ENCODE measurements at places on chromosomes 5 and 9.
A peak's percentile ranks its signal among the peaks of the same experiment; 100 is the strongest.

DNA sequence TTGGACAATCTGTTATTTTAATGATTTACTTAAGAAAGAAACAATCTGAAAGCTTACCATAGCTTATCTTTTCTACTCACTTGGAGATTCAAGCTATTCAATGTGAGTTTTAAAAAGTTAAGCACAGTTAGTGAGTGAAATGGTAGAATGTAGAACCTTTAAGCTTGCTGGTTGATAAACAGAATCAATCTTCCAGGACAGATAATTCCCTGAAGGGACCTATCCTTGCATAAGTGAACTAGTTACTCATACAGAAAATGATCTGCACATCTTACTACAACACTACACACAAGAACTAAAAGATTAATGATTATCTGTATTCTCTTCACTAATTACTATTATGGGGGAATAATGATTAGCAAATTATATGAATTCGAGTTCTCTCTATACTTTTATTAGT, 165.6 kb downstream of the PALM2AKAP2 start:
- DNase-seq = no peak

GRCh38 chr5:2607598-2607997, 143.9 kb downstream of the IRX2 start:
- no peak for DNase-seq

- DNase-seq = no peak
These were observed 113.7 kb upstream of the ADAMTS16 start for GRCh38 chr5:5026409-5026785.

DNA sequence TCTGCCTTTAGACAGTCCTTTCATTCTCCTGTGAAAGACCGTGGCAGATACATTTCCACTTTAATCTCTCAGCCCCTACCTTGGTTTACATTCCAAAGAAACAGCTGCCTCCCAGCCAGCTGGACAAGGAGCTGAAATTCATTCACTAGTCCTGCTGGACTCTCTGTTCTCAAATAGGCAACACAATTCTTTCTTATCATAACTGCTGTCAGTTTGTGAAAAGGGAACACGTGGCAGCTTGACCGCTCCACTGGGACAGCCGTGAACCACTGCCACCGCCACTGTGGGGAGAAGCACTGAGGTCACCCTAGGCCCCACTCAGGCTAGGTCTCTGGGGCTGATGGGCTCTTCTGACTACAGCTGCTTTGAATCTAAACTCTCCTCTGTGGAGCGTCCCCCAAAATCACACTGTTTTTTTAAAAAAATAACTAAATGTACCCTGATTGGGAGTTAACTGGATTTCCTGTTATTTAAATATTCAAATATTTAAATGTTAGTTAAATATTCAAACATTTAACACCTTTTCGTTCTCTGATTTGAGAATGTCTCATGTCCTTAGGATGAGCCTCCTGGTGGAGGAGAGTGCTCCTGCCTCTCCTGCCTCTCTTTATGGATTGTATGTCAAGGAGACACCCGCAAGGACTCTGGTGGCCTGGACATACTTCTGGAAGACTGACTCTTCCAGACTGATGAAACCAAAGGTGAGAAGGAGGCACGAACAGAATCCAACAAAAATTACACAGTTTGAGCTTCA, 120.1 kb downstream of the BOD1 start:
- no peak for DNase-seq

GRCh38 chr9:98031935-98032334, 24.6 kb upstream of the NANS start:
- DNase-seq = no peak

DNA sequence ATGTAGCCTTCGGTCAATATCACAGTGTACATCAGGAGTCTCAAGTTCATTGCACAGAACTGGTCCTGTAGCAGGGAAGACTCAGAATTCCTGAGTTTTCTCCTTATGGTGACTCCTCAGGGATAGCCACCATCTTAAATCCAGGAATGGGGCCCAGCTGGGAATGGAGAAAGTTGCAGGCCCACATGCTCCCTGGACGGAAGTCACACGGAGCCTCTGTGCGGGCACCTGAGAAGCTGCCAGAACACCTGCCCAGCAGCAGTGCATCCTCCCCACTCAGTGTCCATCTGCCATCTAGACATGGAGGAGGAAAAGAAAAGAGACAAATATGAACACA, 133.9 kb downstream of the SUSD1 start:
- no peak for DNase-seq

DNA sequence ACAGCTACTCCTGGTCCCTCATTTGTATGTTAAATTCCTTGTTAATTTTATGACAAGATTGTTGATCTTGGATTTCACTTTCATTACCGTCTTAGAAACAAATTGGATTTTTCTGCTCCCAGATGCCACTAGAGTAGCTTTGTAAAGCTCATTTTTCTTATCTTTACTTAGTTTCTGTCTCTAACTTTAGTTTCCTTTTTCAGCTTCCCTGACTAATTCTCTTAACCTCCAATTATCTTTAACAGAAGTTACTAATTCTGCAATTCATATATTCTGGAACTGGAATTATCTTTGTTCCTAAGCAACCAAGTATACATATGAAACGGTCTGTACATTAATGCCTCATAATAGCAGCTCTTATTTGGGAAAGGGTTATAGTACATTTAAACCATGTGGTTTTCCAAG, 16.7 kb downstream of the ITGA1 start:
- peak; percentile 16 for DNase-seq

DNA sequence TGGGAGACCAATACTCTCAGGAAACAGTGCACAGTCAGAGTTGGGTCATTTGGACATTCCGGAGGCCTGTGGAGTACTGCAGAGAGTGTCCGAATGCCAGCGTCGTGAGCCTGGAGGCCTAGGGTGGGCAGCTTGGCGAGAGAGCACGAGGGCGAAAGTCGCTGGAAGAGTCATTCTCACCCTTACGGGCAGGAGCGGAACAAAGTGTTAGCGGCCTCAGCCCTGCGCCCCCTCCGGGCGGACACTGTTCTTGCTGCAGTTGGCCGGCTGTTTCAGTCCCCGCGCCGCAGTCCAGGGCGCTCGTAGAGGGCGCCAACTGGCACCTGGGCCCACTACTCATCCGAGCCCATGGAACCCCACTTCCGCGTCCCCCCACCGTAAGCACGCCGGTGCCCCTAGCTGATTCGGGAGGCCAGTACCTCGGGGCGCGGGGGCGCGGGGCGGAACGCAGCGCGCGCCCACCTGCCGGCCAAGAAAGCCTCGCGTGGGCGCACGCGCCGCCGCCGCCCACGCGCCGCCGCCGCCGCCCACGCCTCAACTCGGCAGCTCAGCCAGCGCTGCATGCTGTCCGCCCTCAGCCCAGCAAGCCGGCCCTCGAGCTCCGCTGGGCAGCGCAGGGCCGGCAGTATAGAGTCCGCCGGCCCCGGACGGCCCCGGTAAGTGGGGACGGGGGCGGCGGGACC, 99.7 kb upstream of the CCL21 start:
- no peak for DNase-seq

GRCh38 chr9:8859416-8859815, 1059.8 kb upstream of the DMAC1 start:
- no peak for DNase-seq

GRCh38 chr5:83107692-83108420, 30.5 kb downstream of the XRCC4 start:
- DNase-seq = no peak

- DNase-seq = no peak
These were observed 9.5 kb upstream of the QSOX2 start for GRCh38 chr9:136255166-136255538.

GRCh38 chr5:74072646-74073045, 446.6 kb downstream of the ARHGEF28 start:
- no peak for DNase-seq

GRCh38 chr9:1085086-1085485, 34.9 kb downstream of the DMRT2 start:
- no peak for DNase-seq

- DNase-seq = no peak
These were observed 99.5 kb upstream of the LMX1B start for GRCh38 chr9:126514037-126514821.

- DNase-seq = no peak
These were observed 29.5 kb upstream of the RAPGEF1 start for GRCh38 chr9:131769361-131769760.

- DNase-seq = no peak
These were observed 2.7 kb downstream of the CDO1 start for GRCh38 chr5:115813719-115814118.

DNA sequence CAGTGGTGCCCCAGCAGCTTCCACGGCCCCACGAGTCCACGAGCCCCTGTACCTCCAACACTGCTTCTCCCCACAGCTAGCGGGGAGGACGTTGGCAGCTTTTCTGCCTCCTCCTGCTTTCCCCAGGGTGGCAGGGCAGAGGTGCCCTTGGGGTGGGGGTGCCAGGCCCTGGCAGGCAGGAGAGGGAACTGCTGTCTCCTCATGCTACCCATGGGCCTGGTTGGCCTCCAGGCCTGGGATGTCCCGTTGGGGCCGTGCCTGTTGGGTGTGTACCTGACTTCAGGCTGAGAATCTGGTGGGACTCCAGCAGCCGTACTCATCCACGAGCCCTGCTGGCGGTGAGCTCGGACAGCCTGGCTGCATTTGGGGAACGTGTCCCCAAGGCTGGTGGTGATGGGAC, 27.3 kb downstream of the RXRA start:
- no peak for DNase-seq

DNA sequence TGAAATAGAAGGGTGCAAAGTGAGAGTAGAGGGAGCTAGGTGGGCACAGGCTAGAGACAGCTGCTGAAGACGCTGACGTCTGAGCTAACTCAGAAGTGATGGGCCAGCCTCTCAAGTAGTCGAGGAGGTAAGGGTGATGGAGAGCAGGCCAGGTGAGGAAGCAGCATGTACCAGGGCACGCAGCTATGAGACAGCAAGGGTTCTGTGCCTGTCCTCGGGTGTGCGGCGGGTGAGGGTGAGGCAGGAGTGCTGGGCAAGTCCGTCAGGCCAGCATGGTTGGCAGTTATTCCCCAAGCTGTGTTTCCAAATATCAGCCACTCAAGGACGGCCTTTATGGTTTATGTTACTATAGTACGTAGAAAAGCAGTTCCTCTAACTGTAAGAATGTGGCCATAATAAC, 6.2 kb downstream of the RMND5B start:
- no peak for DNase-seq

DNA sequence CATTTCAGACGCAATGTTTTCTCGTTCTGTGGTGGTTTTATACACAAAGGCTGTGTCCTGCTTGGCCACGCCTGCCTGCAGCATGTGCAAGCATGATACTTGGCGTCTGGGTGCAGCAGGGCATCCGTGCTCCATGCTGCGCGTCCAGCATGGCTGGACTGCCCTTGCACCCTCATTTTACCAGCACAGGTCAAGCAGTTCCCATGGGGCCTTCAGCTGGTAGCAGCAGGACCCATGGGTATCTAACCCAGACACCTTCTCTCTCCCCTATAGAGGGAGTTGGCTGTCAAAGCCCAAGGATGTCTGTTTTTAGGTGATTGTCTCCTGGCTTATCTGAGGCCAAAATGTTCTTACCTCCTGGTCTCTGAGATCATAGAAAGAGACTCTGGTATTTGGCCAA, 158.3 kb upstream of the PITX1 start:
- DNase-seq = no peak

GRCh38 chr5:151596828-151597539, 5.9 kb upstream of the FAT2 start:
- no peak for DNase-seq

DNA sequence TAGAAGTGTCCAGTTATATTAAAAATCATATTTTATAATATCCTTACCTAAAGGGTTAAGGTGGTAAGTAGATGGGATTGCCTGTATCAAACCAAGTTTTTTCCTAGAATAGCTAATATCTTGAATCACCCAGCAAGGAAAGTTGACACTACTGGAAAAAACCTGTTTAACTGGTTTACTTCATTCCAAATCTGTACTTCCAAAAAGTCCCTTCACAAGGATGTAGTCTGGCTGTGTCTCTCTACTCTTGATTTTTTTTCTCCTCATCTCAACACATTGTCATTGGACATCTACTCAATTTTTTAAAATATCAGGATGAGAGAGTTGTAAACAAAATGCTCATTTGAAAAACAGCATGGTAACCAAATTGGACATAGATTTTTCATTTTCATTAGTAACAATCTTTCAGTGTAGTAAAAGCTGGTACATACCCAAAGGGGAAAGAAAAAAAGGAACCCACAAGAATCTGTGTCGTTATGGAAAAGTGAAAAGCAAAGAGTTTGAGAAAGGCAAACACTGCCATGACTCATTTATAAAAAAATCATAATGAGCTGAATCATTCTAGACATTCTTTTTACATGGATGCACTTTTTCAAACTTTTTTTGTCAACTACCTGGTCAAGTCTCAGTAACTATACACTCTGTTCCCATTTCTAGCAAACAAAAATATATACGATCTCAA, 173.5 kb downstream of the GLIS3 start:
- DNase-seq = no peak

DNA sequence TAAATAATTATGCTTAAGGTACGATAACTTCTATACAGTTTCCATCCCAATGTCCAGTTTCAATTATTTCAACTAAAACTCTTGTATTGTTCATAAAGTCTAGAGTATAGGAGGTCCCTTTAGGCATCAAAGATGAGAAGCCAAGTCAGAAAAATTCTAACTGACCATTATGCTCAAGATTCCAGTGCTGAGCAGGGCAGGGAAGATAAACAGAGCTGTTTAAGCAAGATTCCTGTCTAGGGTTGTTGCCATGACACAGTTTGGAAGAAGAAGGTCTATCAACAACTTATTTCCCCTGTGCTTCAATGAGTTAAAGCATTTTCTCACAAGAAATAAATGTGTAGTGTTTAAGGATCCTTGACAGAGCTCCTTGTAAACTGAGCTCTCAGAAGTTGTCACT, 48.9 kb upstream of the MTAP start:
- no peak for DNase-seq

DNA sequence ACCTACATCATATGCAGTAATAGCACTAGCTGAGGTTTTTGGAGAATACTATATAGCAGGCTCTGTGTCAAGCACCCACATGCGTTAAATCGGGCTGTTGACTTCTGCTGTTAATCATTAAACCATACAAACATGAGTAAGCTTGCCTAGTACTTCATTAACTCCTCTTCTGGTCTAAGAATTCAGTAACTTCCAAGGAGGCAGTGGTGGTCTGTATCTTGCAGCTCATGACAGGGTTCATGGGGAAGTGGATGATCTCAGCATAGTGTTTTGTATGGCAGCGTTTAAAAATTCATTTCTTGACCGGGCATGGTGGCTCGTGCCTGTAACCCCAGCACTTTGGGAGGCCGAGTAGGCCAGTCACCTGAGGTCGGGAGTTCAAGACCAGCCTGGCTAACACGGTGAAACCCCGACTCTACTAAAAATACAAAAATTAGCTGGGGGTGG, at the start of gene HAVCR1:
TSS of gene HAVCR1 (minus strand) at position 24 of the 447 bp plus-strand sequence. CDS start 1,173 bp downstream, outside the sequence.
- DNase-seq = no peak

- DNase-seq = no peak
These were observed 500 bp upstream of the CREBRF start for GRCh38 chr5:173055722-173055982.
